ENCODE measurements at places on chromosomes 3 and 15.

DNA sequence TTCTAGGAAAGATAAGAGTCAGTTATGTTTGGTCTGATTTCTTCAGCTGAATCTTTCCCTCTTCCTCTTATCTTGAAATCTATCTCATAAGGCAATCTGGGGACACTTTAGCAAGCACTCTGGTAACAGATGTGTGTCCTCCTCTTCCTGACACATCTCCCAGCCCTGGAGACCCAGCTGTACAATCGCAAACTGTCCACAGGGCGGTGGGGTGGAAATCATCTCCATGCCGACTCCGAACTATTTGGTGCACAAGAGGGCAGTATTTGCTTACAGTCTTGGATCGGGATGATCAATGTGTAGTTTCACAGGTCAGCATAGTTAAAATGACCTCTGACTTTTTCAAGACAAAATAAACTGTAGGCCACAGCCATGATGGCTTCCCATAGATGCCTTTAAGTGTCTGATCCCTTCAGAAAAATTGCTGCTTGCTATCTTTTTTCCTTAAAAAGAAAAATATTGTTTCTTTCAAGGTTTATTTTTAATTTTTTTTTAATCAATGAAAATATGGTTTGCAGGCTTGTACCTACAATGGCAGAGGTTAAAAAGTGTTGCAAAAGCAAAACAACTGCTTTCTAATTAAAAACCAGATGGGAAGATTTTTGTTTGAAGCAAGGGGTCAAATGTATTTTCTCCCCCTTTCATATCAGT is 17.7 kb downstream of the EEFSEC start:
- no peak for DNase-seq

GRCh38 chr3:38345879-38346586 is 552 bp upstream of the XYLB start:
- no peak for DNase-seq

DNA sequence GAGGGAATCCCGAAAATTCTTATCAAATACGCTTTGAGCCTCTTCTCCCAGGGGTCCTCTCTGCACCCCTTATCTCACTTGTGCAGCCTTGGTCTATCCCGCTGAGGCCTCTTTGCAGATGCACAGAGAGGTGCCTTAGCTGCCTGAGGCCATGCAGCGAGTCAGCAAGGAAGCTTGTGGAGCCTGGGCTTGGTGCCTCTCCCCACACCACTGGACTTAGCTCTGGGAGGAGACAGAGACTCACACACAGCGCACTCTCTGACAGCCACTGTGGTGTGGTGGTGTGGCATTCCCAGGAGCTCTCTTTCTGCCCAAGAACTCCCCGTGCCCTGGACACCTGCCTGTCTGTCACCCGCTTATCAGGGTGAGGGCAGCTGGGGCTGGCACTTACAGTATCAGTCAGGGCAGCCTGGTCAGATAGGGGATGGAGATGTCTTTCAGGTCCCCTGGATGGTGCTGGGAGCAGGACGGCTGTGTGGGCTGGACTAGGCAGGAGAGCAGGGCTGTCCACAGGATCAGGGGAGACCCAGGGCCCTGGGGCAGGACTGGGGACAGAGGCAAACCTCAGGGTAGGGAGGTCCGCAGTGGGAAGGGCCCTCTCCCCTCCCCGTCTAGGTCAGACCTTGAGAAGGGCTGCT is 10.2 kb upstream of the LINGO1 start:
- no peak for DNase-seq

DNA sequence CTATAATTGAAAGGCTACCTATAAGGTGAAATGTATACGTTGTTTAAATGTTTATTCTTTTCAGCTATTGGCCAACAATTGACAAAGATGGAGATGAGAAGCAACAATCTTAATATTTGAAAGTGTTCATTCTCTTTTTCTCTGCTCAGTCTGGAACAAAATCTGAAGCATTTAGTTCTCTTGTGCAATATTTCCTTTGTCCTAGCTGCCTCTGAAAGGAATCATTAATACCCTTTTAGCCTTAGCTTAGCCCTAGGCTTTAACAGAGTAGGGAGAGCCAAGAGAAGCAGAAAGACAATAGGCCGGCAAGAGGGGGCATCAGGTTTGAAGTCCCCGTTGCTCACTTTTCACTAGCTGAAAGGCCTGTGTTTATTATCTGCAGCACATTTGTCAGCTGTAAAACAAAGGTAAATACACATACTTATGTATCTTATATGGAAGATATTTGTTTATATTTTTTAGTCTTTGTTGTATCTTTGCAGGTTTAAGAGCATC is 422.5 kb upstream of the SEMA6D start:
- DNase-seq = no peak

DNA sequence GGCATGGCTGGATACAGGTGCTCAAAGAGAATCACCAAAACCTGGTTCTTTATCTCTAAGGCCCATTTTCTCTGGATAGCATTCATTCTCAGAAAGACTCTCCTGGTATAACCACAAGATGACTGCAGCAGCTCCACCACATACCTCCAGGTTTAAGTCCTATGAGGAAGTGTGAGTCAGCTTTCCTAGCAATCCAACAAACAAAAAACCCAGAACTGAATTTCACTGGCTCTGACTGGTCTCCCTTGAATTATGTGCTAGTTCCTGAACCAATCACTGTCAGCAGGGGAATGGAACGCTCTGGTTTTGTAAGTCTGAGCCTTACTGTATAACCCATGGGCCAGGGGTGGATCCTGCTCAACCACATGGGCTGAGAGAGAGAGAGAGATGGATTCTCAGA is 27.2 kb downstream of the MRPL46 start:
- peak; percentile 42 for DNase-seq

DNA sequence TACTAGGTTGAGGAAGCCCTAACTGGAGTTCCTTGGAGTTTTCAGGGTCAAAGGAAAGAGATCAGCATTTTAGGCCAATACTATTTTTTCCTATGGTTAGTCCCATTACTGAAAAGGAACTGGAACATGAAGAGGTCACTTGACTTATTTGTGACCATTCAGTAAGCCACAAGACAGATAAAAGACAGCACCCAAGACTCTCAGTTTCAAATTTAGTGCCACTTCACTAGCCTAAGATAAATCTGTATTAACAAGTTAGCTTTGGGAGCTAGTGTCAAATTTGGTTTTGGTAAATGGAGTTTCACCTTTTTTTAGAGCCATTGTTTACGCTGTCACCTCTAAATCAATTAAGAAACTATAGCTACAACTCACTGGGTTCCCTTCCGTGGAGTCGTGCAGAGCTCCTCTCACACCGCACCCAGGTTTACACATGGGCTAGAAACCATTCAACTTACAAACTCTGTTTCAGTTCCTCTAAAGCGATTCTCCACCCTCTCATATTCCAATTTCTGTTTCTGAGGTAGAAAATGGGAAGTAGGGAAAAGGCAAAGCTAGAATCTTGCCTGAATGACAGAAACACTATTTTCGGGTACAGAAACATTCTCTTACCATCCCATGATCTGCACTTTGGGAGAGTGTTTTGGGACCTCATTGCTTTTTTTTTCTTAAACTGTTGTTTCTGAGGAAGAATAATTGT is 14.4 kb downstream of the CCDC32 start:
- no peak for DNase-seq

DNA sequence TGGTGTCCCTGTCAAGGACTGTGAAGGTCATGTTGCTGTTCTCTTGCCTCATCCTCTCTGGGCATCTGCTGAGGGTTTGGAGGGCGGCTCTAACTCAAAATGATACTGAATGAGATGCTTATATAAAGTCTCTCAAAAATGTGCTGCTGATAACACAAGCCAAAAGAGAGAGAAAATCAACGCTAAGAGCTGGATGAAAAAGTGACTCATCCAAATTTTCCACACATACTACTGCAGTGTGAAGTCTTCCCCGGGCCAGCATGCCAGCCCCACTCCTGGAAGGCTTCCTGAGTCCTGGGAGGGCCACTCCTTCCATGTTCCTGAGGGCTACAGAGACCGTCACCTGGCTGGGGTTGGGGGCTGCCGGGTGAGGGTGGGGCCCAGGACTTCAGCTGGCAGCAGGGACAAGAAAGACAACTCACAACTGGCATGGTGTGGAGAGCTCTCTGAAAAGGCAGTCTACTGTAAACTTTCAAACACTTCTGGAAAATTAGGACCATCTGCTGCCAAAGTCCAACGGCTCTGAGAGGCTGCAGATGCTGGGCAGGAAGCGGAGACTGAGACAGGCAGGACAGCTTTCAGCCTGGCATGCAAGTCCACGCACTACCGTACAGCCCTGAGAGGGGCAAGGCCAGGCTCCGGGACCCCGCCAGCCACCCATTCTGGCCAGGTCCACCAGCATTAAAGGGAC is 200.3 kb downstream of the ADAMTS17 start:
- DNase-seq = no peak

DNA sequence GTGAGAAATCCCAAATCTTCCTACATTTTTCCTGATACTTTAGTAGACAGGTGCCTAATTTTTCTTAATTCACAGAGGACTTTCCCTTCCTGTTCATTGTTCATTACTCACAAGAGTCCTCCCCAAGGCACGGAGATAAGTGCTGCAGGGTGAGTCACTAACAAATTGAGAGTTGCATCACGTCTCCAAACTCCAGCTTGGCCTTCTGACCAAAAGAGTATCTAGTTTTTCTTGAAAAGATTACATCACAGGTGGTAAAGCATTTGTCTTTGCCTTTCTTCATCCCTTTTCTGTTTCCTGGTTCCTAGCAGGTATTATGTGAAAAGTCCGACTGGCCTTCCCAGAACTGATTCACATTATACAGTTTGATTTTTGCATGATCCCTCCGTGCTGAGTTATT is 24.9 kb upstream of the RASGRP1 start:
- DNase-seq = peak; percentile 82

DNA sequence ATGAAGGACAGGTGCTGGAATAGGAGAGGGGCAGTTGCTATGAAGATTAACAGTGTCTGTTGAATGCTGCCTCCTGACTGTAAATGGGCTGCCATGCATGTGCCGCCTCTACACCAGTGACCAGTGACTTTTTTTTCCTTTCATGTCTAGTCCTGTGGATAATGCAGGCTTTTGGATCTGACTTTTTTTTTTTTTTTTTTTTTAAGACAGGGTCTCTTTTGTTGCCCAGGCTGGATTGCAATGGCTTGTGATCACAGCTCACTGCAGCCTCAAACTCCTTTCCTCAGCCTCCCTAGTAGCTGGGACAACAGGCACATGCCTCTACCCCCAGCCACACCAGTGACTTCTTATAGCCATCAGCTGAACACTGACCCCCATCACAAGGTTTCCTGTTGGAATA is 41.2 kb upstream of the AGBL1 start:
- DNase-seq = no peak

- DNase-seq = no peak
Observed at GRCh38 chr3:110895054-110895453, 176.6 kb upstream of the NECTIN3 start.

- no peak for DNase-seq
Observed at GRCh38 chr3:54240-54639, 142.3 kb upstream of the CHL1 start.
